ENCODE measurements at places on chromosomes 13 and 19.

GRCh38 chr13:24267274-24267673 lies 42.1 kb upstream of the C1QTNF9 start:
- DNase-seq = no peak

DNA sequence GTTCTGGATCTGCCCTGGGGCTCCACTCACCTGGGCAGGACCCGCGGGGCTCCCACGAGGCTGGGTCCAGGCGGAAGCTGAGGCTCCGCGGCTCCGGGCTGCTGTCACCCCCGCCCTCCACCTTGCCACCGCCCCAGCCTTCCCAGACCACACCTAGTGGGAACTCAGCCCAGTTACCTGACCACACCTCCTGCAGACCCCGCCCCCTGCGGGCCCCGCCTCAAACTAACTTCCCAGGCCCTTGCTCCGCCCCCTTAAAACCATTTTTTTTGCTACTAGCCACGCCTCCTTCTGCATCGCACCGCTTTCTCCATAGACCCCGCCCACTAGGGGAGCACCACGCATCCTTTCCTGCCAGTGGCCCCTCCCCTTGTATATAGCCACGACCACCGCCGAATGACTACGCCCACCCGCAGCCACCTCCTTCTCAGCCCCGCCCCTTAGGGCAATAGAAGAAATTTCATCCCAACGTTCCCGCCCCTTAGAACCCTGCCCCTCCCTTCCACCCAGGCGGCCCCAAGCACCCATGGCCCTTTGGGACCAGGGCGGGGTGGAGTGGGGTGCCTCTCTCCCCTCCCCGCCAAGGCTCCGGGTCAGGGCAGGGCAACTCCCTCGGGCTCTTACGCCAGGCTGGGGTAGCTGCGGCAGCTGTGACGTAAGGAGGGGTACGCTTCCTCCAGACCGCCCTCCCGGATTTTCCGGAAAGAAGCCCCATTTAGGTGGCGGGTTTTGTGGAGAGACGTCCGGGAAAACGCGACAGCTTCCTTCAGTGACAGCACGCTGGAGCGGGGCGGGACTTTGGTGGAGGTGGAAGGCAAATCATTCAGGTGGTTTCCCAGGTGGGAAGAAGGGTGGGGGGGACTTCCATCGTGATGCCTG lies at the start of gene SH2D3A:
TSS of gene SH2D3A (minus strand) at position 79 of the 879 bp plus-strand sequence. CDS start 3,687 bp downstream, outside the sequence.
- DNase-seq = peak; percentile 22

DNA sequence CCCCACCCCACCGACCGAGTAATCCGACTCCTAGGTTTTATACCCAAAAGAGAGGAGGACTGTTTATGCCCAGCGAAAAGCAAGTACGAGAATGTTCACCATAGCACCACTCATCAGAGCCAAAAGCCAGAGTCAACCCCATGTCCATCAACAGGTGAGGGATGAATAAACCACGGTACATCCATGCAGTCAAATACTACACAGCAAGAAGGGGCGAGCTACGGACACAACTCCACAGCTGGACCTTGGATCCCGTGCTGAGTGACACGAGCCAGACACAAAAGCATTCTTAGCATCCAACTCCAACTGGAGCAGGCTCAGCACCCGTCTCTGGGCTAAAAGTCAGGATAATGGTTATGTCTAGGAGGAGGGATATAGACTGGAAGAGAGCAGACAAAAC lies 12.2 kb upstream of the RABAC1 start:
- DNase-seq = no peak

- no peak for DNase-seq
These were observed 6.5 kb upstream of the SSBP4 start for GRCh38 chr19:18412610-18413239.

GRCh38 chr19:18453269-18454024 lies 15.5 kb upstream of the ISYNA1 start:
- no peak for DNase-seq

- no peak for DNase-seq
These were observed 5.7 kb downstream of the TLE5 start for GRCh38 chr19:3056417-3057088.

DNA sequence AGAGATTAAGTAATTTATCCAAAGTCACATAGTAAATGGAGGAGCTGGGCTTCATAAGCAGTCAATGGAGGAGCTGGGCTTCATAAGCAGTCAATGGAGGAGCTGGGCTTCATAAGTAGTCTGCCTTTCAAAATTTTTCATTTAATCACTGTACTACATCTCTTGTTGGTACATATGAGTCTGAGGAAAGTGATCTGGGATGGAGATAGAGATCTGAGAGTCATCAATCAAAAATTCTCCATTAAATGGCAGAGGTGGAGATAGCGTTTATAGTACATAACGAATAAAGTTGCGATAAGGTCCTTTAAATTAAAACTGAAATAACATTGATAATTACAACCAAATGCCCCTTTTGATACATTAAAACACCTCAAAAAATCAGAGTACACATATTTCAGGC lies 189.3 kb downstream of the KLF5 start:
- no peak for DNase-seq
